Stimulated activated CD8-positive, alpha-beta memory T cell treated with anti-CD3 and anti-CD28 coated beads, Interleukin-2, amount 100 ng/mL, for 48 hours (primary cell): ENCODE measurements at places on chromosomes 7 and 10.

DNA sequence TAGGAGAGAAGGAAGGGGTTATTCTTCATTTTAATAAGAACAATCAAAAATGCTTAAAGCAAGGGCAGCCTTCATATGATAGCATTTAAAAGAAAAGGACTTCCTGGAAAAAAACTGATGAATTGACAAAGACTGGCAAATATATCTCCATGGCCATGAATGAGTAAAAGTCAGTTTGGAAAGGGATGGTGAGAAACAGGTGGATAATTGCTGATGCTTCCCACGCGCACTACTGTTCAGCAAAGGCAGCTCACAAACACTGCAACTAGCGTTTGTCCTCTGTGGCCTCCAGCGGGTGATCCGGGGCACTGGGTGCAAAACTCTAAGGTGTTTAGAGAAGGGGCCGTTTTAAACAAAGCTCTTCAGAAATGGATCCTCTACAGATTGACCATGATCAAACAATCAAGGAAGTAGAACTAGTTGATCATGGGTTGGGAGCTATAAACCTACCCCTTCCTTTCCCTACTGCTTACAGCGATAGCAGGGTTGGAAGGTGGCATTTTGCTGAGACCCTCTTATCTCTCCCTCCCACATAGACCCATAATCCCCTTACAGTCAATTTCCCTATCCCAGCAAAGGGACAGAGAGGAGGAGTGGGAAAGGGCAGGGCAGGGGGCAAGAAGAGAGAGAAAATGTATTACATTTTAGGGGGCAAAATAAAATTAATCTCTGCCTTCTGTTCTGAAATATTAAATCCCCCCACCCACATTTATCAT lies 53.8 kb downstream of the SMURF1 start:
- no peak for DNase-seq

GRCh38 chr7:12957487-12957886 lies 270.1 kb downstream of the ARL4A start:
- no peak for DNase-seq

GRCh38 chr10:85039311-85039710 lies 710.9 kb downstream of the CCSER2 start:
- no peak for DNase-seq

GRCh38 chr10:117790621-117791020 lies 248.1 kb downstream of the EMX2 start:
- no peak for DNase-seq
